ENCODE measurements at places on chromosomes 11 and 22.

DNA sequence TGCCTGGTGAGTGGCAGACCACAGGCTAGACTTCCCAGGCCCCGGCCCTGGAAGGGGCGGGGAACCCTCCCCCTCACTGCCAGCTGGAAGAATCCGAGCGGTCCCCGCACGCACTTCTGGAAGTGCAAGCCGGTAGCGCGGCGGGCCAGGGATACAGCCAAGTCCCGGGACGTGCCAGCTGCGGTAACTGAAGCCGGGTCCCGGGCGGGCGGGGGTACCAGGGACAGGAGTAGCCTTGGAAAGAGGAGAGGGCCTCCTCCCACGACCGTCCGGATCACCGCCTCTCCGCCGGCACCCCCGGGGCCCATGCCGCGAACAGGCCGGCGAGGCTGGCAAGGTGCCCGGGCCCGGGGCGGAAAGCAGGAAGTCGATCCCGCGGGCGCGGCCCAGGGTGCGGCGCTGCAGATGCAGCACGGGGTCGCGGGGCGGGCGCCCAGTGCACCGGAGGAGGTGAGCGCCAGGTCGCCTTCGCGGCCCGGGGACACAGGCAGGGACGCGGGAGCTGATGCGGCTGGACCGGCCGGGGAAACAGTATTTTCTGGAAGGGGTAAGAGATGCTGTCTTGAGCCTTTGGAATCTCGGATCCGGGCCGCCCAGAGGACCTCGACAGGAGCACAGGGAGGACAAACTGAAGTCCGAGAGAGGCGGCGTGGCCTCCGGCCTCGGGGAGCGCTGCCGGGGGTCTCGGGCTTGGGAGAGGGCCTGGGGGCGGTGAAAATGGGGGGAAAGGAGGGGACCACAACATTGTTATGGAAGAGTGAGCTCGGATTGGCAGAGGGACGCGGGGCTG lies 783 bp upstream of the SLC35C1 start:
- no peaks in the 10 kb centered on the region for H3K36me3 ChIP-seq
- peak overlapping the region; percentile 73 for H3K27ac ChIP-seq
- peak; percentile 64 for DNase-seq
- H3K4me3 ChIP-seq, result peak overlapping the region; percentile 91

DNA sequence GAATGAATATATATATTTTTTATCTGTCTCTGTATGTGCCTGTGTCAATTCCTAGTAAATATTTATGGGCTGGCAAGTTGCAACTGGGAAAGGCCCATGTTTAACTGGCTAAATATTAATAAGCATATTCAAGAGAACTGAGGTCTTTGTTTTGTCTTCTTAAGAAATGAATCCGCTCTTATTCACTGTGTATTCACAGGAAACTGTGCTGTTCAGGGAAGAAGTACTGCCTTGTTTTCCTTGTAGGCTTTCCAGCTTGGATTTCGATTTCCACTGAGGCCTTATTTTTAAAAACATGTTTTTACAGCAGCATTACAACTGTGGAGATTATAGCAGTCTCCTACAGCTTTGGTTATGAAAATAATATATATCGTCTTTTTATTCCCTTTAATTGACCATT lies 64.7 kb downstream of the LDLRAD3 start:
- no peak overlapping the region for H3K4me3 ChIP-seq
- H3K4me1 ChIP-seq, result no peaks in the 10 kb centered on the region
- no peak for DNase-seq
- H3K27me3 ChIP-seq, result peaks cover 12% of the 10 kb centered on the region

GRCh38 chr22:40728731-40729189 lies 49.5 kb downstream of the MCHR1 start:
- DNase-seq, result peak; percentile 41
- H3K27ac ChIP-seq, result peak overlapping the region; percentile 64
- H3K4me1 ChIP-seq, result peaks cover 3% of the 10 kb centered on the region
- no peak overlapping the region for H3K4me3 ChIP-seq
- no peaks in the 10 kb centered on the region for H3K27me3 ChIP-seq

- H3K27ac ChIP-seq, result peak overlapping the region; percentile 92
- H3K4me1 ChIP-seq, result peaks cover 88% of the 10 kb centered on the region
- no peak for DNase-seq
- no peaks in the 10 kb centered on the region for H3K27me3 ChIP-seq
- H3K36me3 ChIP-seq, result peaks cover 8% of the 10 kb centered on the region
Measured at GRCh38 chr11:64863391-64864060, 14.9 kb downstream of the EHD1 start.

DNA sequence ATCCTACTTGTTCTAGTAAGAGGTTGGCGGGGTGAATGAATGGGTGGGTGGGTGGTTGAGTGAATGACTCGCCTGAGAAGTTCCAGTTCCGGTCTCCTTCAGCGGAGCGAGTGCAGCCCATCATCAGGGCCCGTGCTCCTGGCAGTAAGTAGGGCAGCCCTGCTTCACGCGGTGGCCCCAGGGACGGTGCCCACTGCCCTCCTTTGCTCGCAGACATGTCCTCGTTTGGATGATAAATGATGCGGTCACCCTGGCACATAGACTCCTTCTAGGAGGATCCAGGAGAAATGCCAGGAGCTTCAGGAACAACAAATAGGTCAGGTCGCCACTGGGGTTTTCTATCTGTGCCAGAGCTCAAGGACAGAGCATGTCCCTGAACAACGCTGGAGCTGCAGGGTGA lies 370.8 kb downstream of the CTTN start:
- no peak overlapping the region for H3K4me3 ChIP-seq
- H3K36me3 ChIP-seq, result no peaks in the 10 kb centered on the region
- no peak overlapping the region for H3K27ac ChIP-seq
- peaks cover 2% of the 10 kb centered on the region for H3K4me1 ChIP-seq
- DNase-seq, result no peak

DNA sequence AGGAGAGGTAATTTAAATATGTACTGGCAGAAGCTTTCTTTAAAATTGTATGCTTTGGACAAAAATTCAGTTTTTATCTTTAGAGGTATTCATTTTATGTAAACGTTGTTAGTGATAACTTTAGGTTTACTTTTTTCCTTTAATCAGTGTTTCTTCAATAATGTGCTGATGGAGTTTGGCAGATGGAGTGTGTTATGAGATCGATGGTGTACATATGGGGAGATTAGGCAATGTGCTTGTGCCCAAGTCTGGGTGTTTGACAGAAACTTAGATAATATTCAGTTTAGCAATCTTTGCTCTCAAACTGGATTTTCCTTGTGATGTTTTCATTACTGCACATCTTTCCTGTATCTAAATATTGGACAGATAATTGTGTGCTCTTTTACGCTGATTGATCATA lies 425.4 kb downstream of the JRKL start:
- H3K4me3 ChIP-seq, result no peak overlapping the region
- H3K27ac ChIP-seq, result no peak overlapping the region
- H3K4me1 ChIP-seq, result no peaks in the 10 kb centered on the region
- DNase-seq, result no peak

- no peak for DNase-seq
- H3K4me3 ChIP-seq, result no peak overlapping the region
- H3K4me1 ChIP-seq, result no peaks in the 10 kb centered on the region
- H3K27me3 ChIP-seq, result no peaks in the 10 kb centered on the region
- no peaks in the 10 kb centered on the region for H3K36me3 ChIP-seq
Measured at GRCh38 chr11:4863876-4864275, 14.9 kb upstream of the OR51S1 start.

GRCh38 chr11:1075341-1075911 lies 752 bp downstream of the MUC2 start:
- H3K4me3 ChIP-seq, result no peak overlapping the region
- no peaks in the 10 kb centered on the region for H3K36me3 ChIP-seq
- no peaks in the 10 kb centered on the region for H3K4me1 ChIP-seq
- no peaks in the 10 kb centered on the region for H3K27me3 ChIP-seq
- no peak for DNase-seq
- H3K27ac ChIP-seq, result no peak overlapping the region

- no peak overlapping the region for H3K4me3 ChIP-seq
- no peaks in the 10 kb centered on the region for H3K27me3 ChIP-seq
- no peak overlapping the region for H3K27ac ChIP-seq
- H3K4me1 ChIP-seq, result no peaks in the 10 kb centered on the region
Measured at GRCh38 chr11:92703449-92703830, 266.0 kb upstream of the MTNR1B start.

Measured in naive B cell (primary cell).